ENCODE measurements at places on chromosomes 5 and 9. TPM values are rescaled to one million over a fixed set of nuclear protein-coding genes. Genes with fewer than 3 reads are reported as not detected.

DNA sequence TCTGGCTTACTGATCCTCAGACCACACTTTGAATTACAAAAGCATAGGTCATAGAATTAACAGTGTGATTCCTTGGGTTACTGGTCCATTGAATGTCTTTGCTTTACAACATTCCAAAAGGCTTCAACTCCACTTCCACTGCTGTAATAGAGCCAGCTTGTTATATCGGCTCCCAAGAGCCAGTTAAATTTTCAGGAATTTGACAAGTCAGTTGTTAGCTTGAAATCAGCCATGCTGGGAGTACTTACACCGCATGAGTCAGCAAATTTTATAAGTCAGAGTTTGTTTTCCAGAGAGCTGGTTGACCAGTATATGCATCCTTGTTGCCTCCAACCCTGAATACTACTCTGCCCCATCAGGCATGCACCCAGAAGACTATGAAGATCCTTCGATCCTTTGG is 73.1 kb downstream of the FOXB2 start:
- H3K27me3 ChIP-seq: no peaks in the 10 kb centered on the region
- H3K36me3 ChIP-seq: no peaks in the 10 kb centered on the region
- DNase-seq: no peak

DNA sequence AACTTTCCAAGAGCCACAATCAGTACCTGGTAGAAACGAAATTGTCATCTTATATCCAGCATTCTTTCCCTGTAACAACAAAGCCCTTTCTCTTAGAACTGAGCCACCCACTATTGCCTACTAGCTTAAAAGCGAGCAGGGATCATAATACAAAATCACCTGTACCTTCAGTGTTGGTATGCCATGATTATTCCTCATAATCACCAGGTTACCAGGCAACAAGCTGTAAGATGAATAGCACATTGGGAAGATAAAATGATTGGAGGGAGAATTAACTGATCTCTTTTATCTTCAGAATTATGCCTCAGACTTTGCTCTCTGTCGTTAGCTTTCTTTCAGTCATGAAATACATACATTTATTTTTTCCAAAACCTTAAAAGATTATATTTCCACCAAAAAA is 345.6 kb downstream of the PRELID2 start:
- H3K36me3 ChIP-seq: no peaks in the 10 kb centered on the region
- H3K4me3 ChIP-seq: no peak overlapping the region
- no peak for DNase-seq

DNA sequence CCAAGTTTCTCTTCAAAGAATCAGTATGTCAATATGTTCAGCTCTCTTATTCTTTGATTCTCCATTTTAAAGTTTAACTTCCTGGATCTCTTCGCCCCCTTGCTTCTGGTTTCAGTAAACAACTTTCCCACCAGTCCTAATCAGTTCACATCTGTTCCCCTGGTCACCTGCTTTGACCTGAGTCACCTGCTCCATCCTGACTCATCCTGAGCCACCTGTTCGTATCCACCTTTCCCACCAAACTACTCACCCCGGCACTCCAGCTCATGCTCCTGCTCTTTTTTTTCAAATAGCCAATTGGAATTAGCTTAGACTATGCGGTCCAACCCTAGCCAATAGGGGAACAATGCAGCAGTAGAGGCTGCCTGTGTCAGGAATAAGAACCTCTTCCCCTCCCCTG is 23.6 kb upstream of the CSF1R start:
- H3K4me1 ChIP-seq: peaks cover 4% of the 10 kb centered on the region
- peaks cover 7% of the 10 kb centered on the region for H3K27me3 ChIP-seq
- no peak for DNase-seq
- no peak overlapping the region for H3K4me3 ChIP-seq
- H3K36me3 ChIP-seq: no peaks in the 10 kb centered on the region

- no peak overlapping the region for H3K4me3 ChIP-seq
- peaks cover 76% of the 10 kb centered on the region for H3K4me1 ChIP-seq
- peaks cover 87% of the 10 kb centered on the region for H3K36me3 ChIP-seq
- no peaks in the 10 kb centered on the region for H3K27me3 ChIP-seq
These were observed 106.5 kb downstream of the THBS4 start for GRCh38 chr5:80141681-80142080.

DNA sequence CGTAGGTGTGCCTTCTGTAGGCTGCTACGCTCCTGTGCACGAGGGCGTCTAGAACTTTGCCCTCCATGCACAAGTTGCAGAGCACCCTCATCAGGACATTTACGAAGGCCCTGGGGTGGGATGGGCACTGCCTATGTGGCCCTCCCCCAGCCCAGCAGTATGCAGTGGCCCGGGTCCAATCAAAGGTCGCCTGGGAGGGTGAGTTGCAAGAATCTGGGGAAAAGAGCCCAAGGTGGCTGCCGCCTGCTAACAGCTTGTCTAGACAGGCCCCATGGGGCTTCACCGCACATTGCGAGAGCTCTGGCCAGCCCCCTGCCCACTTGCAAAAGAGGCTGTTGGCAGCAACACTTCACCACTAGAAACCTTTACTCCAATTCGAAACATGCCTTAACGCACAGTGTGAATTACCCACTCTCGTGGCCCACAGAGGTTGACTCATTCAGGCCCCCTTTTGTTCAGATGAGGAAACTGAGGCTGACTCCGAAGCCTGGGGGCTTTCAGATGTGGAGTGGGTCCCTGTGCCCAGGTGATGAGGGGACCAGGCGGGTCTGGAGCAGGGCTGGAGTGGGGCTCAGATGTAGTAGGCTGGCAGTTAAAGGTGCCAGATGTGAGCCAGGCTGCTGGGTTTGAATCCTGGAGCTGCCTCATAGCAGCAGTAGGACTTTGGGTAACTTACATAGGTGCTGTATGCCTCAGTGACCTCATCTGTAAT is 31.8 kb upstream of the IL17B start:
- no peaks in the 10 kb centered on the region for H3K4me1 ChIP-seq
- no peaks in the 10 kb centered on the region for H3K36me3 ChIP-seq
- no peak overlapping the region for H3K27ac ChIP-seq
- no peak overlapping the region for H3K4me3 ChIP-seq
- DNase-seq: no peak

GRCh38 chr9:281741-282645 is 67.3 kb downstream of the DOCK8 start:
- no peaks in the 10 kb centered on the region for H3K27me3 ChIP-seq
- peak; percentile 44 for DNase-seq
- peak overlapping the region; percentile 90 for H3K27ac ChIP-seq
- H3K36me3 ChIP-seq: peaks cover 49% of the 10 kb centered on the region

The ANKDD1B gene
- total RNA-seq: 0.07 TPM

The DIRAS2 gene
- not detected for total RNA-seq

The IL13 gene
- 2.8 TPM for total RNA-seq

All from activated CD4-positive, alpha-beta T cell treated with anti-CD3 and anti-CD28 coated beads, Interleukin-2, amount 10 ng/mL, durations not matched to agents 7 days and 5 days (primary cell).